PC-9 (cell line): ENCODE measurements at places on chromosomes 2 and 18.

- no peak for DNase-seq
These were observed 13.7 kb downstream of the ANKRD44 start for GRCh38 chr2:197296835-197297234.

DNA sequence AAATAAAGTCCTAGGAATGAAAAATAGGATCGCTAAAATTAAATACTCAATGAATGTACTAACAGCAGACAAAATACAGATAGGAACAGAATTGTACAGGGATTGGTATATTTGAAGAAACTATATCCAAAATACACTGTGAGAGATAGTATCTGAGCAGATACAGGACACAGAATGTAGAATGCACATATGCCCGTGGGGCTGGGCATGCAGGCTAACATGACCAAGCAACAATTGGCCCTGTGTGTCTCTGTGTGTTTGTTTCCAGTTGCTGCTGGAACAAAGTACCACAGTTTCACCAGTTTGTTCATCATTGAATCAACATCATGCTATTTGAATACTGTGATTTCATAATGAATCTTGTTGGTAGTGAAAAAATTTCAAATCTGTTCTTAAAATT, 127.6 kb downstream of the PMAIP1 start:
- no peak for DNase-seq

- DNase-seq, result no peak
These were observed 161.5 kb upstream of the NT5C1B start for GRCh38 chr2:18750672-18751554.

GRCh38 chr2:57890464-57890863, 156.1 kb upstream of the VRK2 start:
- DNase-seq, result no peak

GRCh38 chr2:17413036-17413435, 105.2 kb downstream of the RAD51AP2 start:
- DNase-seq, result no peak

DNA sequence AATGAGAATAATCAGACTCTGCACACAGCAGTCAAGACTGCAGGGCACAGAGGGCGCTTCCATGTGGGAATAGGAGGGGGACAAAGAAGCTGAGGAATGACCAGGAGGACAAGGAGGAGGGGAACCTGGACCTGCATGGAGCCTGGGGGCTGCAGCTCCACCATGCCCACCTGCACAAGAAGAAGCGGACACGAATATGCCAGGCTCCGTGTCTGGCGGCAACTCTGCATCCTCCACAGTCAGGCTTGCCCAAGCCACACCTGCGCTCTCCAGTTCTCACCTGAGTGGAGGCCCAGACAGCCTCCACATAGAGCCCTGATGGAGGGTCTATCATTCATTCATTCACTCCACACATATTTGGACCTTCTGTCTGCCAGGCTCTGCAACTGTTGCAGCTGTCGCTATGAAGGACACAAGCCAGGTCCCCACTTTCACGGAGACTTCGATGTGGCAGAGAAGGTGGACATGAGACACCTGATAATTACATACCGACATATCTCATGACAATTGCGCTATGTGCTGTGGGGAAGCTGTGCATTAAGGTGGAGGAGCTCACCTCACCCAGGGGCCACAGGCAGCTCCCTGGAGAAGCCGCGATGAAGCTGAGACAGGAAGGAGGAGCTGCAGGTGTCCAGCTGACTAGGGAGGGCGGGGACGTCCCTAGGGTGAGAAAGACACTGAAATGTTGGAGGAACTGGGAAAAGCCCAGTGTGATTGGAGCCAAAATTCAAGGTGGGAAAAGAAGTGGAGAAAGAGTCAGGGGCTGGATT, 159.2 kb downstream of the INHBB start:
- no peak for DNase-seq

DNA sequence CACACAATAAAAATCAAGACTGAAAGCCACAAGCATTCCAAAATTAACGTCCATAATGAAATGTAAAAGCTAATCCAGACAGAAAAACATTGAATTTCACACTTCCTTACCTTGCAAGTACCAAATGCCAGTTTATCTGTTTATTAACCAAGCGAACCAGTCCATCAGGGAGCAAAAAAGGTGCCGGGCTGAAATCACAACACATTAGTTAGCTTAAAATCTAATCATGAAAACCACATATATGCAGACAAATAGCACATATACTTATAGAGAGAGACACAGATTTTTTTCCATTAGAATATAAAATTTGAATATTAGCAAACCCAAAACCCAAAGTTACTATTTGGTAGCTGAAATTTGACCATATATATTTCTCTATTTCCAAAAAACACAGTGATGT, 7.2 kb downstream of the NBAS start:
- DNase-seq, result no peak

- peak; percentile 30 for DNase-seq
These were observed 80.7 kb downstream of the EML4 start for GRCh38 chr2:42249887-42250286.
